GM23248 (cell line): ENCODE measurements at places on chromosomes 7 and 10.
A peak's percentile ranks its signal among the peaks of the same experiment; 100 is the strongest.

DNA sequence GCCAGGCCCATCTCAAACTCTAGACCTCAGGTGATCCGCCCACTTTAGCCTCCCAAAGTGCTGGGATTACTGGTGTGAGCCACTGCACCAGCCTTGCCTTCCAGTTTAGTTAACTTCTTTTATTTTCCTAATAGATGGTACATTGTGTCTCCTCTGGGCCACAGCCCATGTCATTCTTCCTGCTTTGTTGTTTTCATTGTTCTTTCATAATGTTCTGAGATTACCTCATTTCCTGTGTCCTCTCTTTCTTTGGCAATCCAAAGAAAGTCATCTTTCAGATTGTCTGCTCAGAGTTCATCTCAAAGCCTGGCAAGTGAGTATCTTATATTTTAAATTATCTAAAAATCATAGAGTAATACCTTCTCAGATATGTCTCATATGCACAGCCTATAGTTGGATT, at the start of gene OLAH:
OLAH (plus strand) TSS at position 270 of the 400 bp plus-strand sequence. CDS start 3,346 bp downstream, outside the sequence.
- DNase-seq, result peak; percentile 12

DNA sequence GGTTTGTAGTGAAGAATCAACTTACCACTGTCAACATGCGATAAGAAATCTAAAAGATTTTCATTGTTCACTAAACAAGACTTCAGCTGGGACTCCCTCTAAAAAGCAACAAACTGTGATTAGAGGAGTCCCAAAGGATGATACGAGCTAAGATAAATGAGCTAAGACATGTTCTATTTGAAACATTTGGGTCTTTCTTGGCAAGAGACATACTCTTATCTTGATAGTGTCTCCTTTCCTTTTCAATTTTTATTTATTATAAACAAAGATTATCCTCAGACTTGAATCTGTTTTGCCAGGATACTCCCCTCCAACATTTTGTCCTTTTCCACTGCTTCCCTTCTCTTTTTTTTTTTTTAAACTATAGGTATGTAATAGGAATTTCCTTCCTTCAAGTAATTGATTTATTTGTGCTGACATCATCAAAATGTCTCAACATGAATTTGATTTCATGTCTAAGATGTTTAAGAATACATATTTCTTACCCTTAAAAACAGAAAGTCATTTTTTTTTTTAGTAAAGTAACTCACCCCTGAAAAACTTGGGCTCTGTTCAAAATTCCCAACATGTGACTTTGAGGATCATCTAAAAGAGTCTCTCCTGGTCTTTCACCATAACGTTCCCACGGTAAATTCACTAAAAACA, 158.4 kb upstream of the NRP1 start:
- DNase-seq, result no peak

DNA sequence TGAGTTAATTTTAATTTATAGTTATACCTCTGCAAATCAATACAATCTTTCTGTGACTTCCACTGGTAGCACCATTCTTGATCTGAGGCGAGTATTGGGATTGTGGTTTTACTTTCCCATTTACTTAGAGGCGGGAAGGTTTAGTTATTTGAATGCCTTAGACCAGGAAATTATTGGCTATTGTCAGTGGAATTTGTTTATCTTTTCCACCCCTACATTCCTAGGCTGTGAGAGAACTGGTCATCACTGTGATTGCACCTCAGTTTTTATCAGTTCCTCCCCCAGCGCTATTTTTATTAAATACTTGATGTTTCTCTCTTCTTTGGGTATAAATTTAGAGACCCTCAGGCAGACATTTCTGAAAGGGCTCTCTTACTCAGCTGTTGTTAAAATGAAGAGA, 29.9 kb downstream of the CDK14 start:
- peak; percentile 36 for DNase-seq

- no peak for DNase-seq
Measured at GRCh38 chr10:71726580-71727104, 7.1 kb upstream of the C10orf105 start.

- DNase-seq, result peak; percentile 46
Measured at GRCh38 chr10:31051703-31052102, 20.0 kb upstream of the ZNF438 start.

DNA sequence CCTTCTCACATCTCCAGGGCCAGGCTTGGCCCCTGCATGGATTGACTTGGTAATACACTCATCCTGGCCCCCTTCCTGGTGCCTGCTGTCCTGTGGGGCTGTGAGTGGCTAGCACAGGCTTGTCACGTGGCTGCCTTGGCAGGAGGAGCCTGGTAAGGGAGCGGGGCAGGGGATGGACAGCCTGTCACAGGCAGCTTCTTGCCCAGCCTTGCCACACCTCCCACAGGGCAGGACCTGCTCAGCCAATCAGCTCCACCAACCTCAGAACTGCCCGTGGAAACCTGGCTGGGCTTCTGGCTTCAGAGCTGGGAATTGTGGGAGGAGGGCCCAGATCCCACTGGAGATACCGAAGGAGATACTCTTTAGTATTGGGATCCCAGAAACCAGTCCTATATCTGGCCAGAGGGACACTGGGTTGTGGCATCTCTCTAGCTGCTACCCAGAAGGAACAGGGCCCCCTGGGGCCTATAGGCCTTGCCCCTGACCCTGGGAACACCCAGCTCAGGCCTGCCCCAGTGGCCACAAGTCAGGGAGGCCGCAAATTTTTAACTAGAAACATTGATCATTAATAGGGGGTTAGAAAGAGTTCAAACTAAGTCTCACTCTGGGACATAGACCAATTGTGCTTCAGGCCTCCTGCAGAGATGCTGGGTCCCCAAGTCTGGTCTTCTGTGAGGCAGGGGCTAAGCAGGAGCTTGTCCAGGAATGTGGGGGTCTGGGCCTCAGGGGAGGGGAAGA, at the start of gene HOGA1:
HOGA1 (plus strand) TSS at position 330 of the 738 bp plus-strand sequence; CDS start at position 645, 315 bp downstream.
- DNase-seq, result peak; percentile 62

DNA sequence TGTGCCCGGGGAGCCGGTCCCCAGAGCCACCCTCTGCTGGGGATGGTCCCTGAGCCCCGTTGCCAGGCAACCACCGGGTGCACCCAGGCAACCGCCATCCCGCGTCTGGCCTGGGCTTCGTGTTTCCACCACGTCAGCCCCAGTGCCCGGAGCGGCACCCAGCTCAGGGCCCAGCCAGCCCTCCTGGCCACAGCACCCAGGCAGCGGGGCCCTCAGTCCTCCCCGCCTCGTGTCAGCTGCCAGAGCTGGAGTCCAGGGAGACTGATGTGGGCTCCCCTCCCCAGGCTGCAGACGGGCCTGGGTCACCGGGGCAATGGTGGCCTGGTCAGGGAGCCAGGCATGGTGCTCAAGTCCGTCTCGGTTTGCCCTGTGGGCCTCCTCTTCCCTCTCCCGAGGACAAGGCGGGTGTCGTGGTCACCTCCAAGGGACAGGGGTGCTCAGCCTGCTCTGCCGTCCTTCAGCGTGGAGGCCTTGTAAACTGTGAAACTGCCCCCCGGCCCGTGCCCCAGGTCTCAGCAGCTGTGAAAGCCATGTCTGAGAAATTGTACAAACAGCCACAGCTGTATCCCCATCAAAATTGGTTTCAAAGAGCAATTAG, 72.5 kb downstream of the MICALL2 start:
- DNase-seq, result no peak

DNA sequence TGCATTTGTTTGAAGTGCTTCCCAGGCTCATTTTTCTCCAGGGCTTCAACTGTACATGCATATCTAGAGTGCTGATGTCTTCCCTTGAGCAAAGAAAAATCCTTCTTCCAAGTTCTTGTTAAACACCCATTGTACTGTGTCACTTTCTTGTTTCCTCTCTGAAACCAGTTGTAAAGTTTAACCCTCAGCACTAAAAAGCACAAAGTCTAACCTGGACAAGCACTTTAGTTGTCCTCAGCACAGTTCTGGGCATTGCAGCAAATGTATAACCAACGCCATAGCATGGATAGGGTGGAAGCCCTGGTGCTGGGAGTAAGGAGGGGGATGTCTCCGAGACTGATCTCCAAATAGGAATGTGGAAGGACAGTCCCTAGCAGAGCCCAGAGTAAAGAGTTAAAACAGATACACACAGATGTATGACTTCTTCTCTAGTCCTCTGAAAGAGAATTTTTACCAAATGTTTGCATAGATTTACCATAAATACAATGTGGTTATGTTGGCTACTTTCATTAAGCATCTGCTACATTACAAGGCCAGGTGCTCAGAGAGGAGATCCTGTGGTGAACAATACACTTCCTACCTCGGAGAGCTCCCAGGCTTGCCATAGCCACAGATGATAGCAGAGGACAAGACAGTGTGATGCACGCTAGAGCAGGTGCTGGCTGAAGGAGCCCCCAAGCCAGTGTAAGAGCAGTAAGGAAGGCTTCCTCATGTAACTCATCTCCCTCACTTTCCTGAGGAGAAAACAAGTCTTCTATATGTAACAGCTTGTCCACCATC, 57.0 kb downstream of the DNAJC12 start:
- no peak for DNase-seq
